ENCODE measurements at places on chromosomes 7 and 10.

- H3K27me3 ChIP-seq: no peaks in the 10 kb centered on the region
- H3K4me1 ChIP-seq: peaks cover 2% of the 10 kb centered on the region
- DNase-seq: no peak
- H3K4me3 ChIP-seq: no peak overlapping the region
Observed at GRCh38 chr10:130177250-130177649, 41.1 kb downstream of the GLRX3 start.

DNA sequence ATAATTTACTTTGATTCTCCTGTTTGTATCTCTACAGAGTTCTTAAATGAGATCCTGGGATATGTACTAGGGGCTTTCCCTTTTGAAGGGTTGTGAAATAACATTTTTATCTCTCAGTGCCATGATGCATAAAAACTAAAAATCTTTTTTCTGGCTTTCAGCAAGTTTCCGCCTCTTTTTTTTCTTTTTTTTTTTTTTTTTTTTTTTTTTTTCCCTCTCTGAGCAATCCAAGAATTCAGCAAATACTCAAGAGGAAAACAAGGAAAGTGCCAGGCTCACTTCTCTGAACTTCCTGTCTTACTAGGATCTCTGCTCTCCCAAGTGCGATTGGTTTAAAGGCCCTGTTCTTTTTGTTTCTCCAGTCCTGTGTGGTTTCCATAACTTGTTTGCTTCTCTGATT is 79.9 kb downstream of the HYCC1 start:
- H3K4me3 ChIP-seq: no peak overlapping the region
- H3K27me3 ChIP-seq: no peaks in the 10 kb centered on the region
- peak overlapping the region; percentile 29 for H3K27ac ChIP-seq
- H3K36me3 ChIP-seq: no peaks in the 10 kb centered on the region

- peak; percentile 97 for DNase-seq
- H3K4me1 ChIP-seq: peaks cover 1% of the 10 kb centered on the region
- H3K27ac ChIP-seq: peak overlapping the region; percentile 64
Observed at GRCh38 chr7:94697035-94697974, 41.4 kb upstream of the SGCE start.

GRCh38 chr7:116261904-116262303 is 51.6 kb downstream of the TES start:
- no peak overlapping the region for H3K27ac ChIP-seq
- H3K4me1 ChIP-seq: peaks cover 17% of the 10 kb centered on the region
- no peak overlapping the region for H3K4me3 ChIP-seq
- peaks cover 3% of the 10 kb centered on the region for H3K36me3 ChIP-seq
- no peak for DNase-seq
- no peaks in the 10 kb centered on the region for H3K27me3 ChIP-seq

GRCh38 chr7:128732521-128733277 is 6.5 kb upstream of the CALU start:
- H3K4me3 ChIP-seq: no peak overlapping the region
- no peaks in the 10 kb centered on the region for H3K36me3 ChIP-seq
- no peak overlapping the region for H3K27ac ChIP-seq
- peaks cover 3% of the 10 kb centered on the region for H3K4me1 ChIP-seq
- peaks cover 19% of the 10 kb centered on the region for H3K27me3 ChIP-seq

GRCh38 chr10:125035588-125036295 is 93.8 kb downstream of the ZRANB1 start:
- H3K27ac ChIP-seq: peak overlapping the region; percentile 78
- peaks cover 31% of the 10 kb centered on the region for H3K4me1 ChIP-seq
- peak overlapping the region; percentile 33 for H3K4me3 ChIP-seq
- H3K36me3 ChIP-seq: peaks cover 13% of the 10 kb centered on the region
- no peak for DNase-seq
- H3K27me3 ChIP-seq: no peaks in the 10 kb centered on the region

- H3K36me3 ChIP-seq: no peaks in the 10 kb centered on the region
- DNase-seq: peak; percentile 40
- peaks cover 12% of the 10 kb centered on the region for H3K4me1 ChIP-seq
- no peak overlapping the region for H3K27ac ChIP-seq
- H3K27me3 ChIP-seq: no peaks in the 10 kb centered on the region
Observed at GRCh38 chr10:3397231-3397630, 224.6 kb upstream of the PITRM1 start.

- DNase-seq: no peak
- H3K4me1 ChIP-seq: no peaks in the 10 kb centered on the region
- H3K27ac ChIP-seq: no peak overlapping the region
- H3K4me3 ChIP-seq: no peak overlapping the region
Observed at GRCh38 chr7:70565721-70566370, 566.1 kb upstream of the GALNT17 start.

- peaks cover 34% of the 10 kb centered on the region for H3K27me3 ChIP-seq
- H3K4me1 ChIP-seq: no peaks in the 10 kb centered on the region
- no peak for DNase-seq
- H3K36me3 ChIP-seq: no peaks in the 10 kb centered on the region
- no peak overlapping the region for H3K4me3 ChIP-seq
Observed at GRCh38 chr7:25881317-25882037, 270.5 kb upstream of the NFE2L3 start.

GRCh38 chr7:42236976-42237810 is at the start of gene GLI3:
Gene GLI3 (minus strand): TSS chr7:42237209. CDS start chr7:42223253, 13,956 bp downstream.
- H3K4me1 ChIP-seq: peaks cover 9% of the 10 kb centered on the region
- H3K27me3 ChIP-seq: no peaks in the 10 kb centered on the region
- peak within 1 kb of the TSS; percentile 55 for H3K4me3 ChIP-seq
- DNase-seq: peak; percentile 93
- H3K36me3 ChIP-seq: no peaks in the 10 kb centered on the region

DNA sequence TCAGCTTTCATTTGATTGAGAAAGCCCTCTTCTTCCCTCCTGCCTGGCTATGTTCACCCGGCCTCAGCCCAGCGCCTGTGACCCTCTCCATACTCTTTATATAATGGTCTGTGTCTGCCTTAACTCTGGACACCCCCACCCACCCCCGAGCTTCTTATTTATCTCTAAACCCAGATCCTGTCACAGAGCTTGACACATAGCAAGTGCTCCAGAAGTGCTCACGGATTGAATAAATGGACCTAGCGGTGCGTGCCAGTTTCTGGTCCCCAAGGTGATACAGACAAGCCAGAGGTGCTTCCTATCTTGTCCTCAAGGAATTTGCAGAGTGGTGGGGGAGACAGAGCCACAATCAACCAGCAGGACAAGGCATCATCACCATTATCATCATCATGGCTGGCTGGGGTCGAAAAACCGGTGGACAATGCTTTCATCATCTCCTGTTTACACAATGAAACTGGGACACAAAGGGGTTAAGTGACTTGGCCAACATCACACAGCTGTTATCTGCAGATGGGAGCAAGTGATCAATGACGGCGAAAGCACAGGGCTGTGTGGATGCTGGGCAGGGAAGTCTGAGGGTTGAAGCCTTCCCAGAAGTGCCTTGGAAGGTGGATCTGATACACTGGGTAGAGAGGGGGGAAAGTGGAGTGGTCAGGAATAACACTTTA is 2.2 kb upstream of the LOXL4 start:
- peak; percentile 36 for DNase-seq
- peaks cover 22% of the 10 kb centered on the region for H3K4me1 ChIP-seq

- H3K27ac ChIP-seq: peak overlapping the region; percentile 36
- H3K36me3 ChIP-seq: no peaks in the 10 kb centered on the region
- DNase-seq: peak; percentile 75
Observed at GRCh38 chr7:158821171-158822031, 7.9 kb downstream of the ESYT2 start.

DNA sequence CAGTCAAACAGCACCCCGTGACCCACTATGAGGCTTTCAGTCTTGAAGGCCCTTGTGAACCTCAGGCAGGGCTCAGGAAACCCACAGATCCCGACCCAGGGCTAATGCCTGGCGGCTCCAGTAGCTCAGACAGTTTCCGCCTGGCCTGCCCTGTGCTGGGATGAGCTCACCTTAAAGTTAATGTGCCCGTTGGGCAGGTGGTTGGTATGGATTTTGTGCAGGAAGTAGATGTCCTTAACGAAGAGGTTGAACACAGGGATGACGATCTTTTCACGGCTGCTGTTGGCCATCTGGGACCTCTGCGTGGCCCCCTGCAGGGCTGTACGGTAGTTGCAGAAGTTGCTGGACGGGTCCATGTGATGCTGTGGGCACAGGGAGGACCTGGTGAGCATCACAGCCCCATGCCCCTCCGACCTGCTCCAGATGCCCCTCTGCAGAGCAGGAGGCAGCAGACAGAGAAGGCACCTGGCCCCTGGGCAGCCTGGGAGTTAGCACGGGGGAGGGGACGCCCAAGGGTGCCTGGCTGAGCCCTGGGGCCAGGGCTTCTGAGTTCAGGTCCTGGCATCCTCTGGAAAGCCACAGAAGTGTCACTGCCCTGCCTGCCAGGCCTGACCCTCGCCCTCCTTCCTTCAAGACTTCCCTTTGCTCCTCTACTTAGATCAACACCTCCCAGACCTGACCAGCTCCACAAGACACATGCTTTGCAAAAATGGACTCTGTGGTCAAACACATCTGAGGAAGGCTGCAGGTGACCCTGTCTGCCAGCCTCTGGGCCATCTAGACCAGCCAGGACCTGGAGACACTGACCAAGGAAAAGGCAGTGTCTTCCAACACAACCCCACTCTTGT is 59.8 kb downstream of the CSGALNACT2 start:
- no peaks in the 10 kb centered on the region for H3K4me1 ChIP-seq
- no peak overlapping the region for H3K27ac ChIP-seq
- DNase-seq: no peak

GRCh38 chr10:57188846-57189245 is 827.8 kb upstream of the ZWINT start:
- no peaks in the 10 kb centered on the region for H3K27me3 ChIP-seq
- H3K4me1 ChIP-seq: no peaks in the 10 kb centered on the region
- DNase-seq: no peak
- no peak overlapping the region for H3K4me3 ChIP-seq
